Stimulated activated CD8-positive, alpha-beta memory T cell treated with anti-CD3 and anti-CD28 coated beads, Interleukin-4, amount 100 ng/mL, for 24 hours (primary cell): ENCODE measurements at places on chromosomes 1 and 21.

GRCh38 chr1:154093699-154094098 is 61.2 kb downstream of the NUP210L start:
- DNase-seq: no peak

DNA sequence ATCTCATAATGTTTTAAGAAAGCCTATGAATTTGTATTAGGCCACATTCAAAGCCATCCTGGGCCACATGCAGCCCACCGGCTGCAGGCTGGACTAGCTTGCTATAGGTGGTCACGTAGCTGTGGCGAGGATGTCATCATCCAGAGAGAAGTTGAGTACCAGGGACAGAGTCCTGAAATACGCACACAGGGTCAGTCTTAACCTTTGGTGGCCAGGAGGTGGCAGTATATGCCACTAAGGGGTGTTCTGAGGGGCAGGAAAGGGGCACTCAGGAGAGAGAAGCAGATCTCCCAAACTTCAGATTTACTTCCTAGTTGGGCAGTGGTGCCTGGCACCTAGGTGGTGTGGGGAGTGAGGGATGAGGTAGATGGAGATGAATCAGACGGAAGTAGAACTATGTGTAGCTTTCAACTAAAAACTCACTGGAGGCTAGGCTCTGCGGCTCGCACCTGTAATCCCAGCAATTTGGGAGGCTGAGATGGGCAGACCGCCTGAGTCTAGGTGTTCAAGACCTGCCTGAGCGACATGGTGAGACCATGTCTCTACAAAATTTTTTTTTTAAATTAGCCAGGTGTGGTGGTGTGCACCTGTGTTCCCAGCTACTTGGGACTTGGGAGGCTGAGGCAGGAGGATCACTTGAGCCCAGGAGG is 16.3 kb upstream of the CDK18 start:
- no peak for DNase-seq

DNA sequence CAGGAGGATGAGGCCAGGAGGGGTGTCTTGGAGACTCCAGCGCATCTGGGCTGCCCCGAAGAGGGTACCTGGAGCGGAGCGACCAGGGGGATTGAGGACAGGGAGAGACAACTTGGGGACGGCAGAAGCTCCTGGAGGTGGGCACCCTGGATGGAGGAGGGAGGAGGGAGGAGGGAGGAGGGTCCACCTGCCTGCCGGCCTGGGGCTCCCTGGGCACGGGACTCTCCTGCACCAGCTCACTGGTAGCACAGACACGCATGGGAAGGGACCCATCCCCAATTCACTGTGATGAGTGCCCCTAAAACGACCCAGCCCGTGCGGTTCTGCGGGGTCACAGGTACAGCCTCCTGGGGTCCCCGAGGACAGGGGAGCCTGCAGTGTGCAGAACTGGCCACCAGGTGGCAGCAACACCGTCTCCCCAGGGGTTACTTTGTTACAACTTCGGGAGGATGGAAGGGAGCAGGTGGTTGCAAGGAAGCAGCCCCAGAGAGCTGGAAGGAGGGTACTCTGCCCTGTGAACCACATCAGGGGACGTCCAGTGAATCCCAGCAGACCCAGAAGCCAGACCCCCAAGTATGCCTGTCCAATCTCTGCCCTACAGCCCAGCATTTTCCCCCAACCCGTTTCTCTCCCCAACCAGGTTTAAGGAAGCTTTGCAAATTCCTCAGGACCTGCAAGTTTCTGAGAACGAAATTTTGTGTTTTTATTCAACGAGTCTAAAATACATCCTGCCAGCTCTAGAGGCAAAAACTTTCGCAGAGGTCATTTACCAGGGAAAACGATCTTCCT is 482.4 kb downstream of the NPHP4 start:
- DNase-seq: peak; percentile 56

GRCh38 chr21:31609081-31609480 is 50.4 kb upstream of the SOD1 start:
- no peak for DNase-seq

- no peak for DNase-seq
Measured at GRCh38 chr1:56329970-56330369, 249.4 kb downstream of the PLPP3 start.

- no peak for DNase-seq
Measured at GRCh38 chr1:162587347-162587746, 25.8 kb downstream of the UAP1 start.

- DNase-seq: no peak
Measured at GRCh38 chr1:64983110-64983509, 16.8 kb upstream of the JAK1 start.

DNA sequence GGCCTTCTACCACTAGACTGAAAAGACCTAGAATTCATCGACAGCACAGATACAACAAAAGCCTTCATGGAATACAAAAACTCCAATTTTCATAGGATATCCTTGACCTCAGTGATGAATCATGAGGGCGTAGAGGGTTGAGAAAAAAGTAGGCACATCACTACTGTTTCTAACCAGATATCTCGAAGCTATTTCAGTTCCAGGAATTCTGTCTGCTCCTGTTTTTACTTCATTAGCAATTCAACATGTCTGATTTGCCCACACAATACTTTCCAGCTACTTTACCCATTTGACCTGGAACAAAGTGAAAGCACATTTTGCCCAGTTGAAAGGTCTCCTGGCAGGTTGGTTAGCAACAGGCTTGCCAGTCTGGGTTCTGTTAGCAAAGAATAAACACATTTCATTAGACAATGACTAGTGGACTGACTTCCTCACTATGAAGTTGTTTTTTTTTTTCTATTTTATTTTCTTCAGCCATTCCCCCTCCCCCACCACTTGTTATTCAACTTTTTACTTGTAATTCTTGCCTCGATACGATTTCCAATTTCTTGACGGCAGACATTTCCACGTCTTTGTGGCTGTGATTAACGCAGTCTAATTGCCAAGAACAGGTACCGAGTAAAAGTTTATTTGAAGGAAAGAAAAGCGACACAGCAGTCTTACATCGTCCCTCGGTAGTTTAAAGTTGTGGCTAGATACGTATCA is 4.0 kb upstream of the ZBTB18 start:
- no peak for DNase-seq

DNA sequence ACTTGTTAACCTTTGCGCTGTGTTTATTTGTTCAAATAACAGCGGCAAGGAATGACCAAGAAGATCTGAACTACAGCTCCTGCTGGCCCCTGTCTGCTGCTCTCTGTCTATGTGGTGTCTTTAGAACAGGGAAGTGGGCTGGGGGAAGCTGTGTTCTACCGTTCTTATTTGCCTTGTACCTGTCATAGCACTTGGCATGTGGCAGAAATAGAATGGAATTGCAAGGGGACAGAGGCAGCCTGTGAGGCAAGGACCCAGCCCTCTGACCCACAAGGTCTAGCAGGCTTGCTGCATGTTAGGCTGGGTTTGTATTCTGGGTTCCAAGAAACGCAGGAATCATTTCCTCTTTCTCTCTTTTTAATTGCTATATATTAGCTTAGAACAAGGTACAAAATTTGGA is 20.7 kb downstream of the HMGCS2 start:
- DNase-seq: no peak

- no peak for DNase-seq
Measured at GRCh38 chr1:202276920-202277319, 64.8 kb downstream of the UBE2T start.

- no peak for DNase-seq
Measured at GRCh38 chr1:177077006-177077405, 87.5 kb downstream of the ASTN1 start.

DNA sequence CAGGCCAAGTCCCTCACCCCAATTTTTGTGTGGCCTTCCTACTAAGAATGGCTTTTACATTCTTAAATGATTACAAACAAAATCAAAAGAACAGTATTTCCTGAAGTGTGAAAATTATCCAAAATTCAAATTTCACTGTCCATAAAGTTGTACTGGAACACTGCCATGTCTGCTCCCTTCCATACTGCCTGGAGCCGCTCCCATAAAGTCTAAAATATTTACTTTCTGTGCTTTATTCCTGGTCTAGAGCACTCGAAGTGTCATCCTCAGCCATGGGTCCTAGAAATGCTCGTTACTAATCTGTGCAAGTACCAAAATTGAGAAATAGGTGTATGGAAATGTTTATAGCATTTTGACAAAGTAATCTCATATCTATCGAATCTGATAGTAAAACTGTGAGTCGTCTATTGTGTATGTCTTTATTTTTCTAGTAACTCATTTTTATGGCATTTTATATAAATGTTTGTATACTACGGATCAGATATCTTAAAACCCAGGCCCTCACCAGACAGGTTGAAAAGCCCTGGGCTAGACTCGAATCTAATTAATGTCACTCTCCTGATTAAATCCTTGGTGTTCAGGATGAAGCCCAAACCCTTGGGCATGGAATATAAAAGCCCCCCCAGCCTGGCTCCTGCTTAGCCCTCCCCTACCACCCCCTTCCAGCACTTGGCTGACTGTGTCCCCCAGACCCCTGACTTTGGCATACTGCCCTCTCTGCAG is 4.9 kb downstream of the LBR start:
- DNase-seq: no peak

DNA sequence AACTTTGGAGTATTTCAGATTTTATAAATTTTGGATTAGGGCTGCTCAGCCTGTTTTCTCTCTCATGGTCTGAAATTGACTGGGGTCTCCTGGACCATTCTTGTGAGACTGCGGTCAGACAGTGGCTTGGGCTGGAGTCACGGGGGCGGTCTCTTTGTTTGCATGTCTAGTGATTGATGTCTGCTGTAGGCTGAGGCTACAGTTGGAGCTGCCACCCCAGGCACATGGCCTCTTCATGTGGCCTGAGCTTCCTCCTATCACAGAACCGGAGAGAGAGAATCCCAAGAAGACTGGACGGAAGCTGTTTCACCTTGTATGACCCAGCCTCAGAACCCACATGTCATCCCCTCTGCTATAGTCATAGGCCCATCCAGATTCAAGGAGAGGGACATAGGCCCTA is 96.1 kb downstream of the NID1 start:
- DNase-seq: no peak

DNA sequence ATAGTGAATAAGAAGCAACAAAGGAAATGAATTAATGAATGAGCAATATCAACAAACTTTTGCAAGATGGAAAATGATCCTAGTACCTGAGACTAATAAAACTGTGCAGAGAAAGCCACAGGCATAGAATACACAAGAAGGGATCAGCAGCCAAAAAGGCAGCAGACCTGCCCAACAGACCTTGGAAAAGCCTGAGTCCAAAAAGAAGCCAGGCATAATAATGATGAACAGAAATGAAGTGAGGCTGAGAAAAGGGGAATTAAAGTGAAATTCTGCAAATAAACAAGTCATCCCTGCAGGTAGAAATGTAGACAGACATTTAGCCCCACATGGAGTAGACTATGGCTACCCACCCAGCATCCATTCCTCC is 10.3 kb upstream of the PHTF1 start:
- no peak for DNase-seq

DNA sequence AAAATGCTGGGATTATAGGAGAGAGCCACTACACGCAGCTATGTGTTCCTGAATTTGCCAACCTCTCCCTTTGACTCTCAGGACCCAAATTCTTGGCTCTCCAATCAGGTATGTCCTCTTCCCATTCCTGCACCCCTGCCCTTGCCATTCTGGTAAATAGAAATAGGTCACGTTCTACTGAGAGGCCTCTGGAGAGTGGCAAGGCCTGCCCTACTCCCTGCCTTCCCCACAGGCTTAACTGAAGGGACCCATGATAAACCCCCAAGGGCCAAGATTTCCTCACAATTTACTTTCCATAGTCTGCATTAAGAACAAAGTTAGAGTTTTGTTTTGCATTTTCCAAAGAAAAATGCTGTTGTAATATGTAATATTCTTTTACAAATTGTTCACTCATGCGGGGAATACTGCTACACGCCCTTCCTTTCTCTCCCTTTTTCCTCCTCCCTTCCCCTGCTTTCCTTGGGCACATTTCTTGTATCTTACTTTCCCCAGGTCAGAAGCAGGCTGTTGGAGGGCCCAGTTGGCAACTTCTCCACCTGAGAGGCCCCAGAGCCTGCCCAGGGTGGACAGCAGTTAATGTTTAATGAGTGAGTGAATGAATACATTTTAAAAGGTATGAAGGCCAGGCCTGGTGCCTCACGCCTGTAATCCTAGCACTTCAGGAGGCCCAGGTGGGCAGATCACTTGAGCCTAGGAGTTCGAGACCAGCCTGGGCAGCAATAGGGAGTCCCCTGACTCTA is 33.9 kb upstream of the PUM1 start:
- DNase-seq: no peak

GRCh38 chr21:41316200-41317062 is at the start of gene FAM3B:
FAM3B (plus strand) TSS chr21:41316801; CDS start chr21:41316880, 79 bp downstream.
- DNase-seq: no peak

GRCh38 chr1:2544875-2545640 is 11.1 kb upstream of the TNFRSF14 start:
- no peak for DNase-seq

DNA sequence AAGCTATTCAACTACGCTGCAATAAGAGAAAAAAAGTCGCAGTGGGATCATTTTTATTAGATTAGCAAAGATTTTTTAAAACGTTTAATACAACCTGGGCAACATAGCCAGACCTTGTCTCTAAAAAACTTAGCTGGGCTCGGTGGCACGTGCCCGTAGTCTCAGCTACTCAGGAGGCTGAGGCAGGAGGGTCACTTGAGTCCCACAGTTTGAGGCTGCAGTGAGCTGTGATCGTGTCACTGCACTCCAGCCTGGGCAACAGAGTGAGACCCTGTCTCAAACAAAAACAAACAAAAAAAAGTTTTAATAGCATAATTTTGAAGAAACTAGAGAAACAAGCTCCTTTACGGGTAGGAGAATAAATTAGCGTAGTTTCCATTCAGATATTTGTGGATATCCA is 1.0 kb upstream of the PRDM15 start:
- no peak for DNase-seq

DNA sequence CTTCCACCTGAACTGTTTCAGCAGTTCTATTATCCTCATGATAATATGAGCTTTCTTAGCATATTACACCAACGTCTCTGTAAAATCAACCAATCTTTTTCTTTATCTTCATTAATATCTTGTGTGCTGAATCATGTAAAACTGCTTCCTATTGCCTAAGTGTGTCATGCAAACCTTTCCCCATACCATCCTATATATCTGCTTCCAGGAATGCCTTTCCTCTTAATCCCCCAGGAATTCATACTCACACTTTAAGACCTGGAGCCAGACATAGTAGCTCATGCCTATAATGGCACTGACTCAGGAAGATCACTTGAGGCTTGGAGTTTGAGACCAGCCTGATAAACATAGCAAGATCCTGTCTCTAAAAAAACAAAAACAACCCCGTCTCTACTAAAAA is 183.9 kb downstream of the NRIP1 start:
- DNase-seq: no peak

GRCh38 chr1:208233978-208234377 is 10.2 kb downstream of the PLXNA2 start:
- DNase-seq: no peak

GRCh38 chr1:205294175-205294917 is 27.2 kb downstream of the NUAK2 start:
- no peak for DNase-seq

GRCh38 chr1:36086529-36087232 is 2.0 kb upstream of the ADPRS start:
- no peak for DNase-seq

DNA sequence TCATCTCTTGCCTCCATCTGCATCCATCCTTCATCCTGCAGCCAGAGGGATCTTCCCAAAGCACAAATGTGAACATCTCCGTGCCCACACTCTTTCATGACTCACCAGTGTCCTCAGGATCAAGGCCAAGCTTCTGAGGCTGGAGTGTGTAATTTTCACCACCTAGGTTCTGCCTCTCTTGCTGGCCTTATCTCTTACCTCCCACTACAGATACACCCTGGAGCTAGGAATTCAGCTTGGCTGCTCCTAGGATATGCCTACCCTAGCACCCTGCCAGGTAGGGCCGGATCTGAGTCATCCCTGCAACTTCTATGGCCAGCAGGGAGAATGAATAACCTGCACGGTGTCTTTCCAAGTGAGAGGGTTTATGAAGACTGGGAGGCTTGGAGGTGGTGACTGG is 208.7 kb upstream of the CSF3R start:
- DNase-seq: no peak

GRCh38 chr1:9434247-9435152 is 104.8 kb upstream of the SLC25A33 start:
- no peak for DNase-seq
